ENCODE measurements at places on chromosomes 2 and 18. TPM values are rescaled to one million over a fixed set of nuclear protein-coding genes. Genes with fewer than 3 reads are reported as not detected.

STEAP3 gene
- polyA plus RNA-seq, result 1.4 TPM

ANO7 gene
- polyA plus RNA-seq, result 31.7 TPM

CLK1 gene
- polyA plus RNA-seq, result 227 TPM

NMUR1 gene
- 1.8 TPM for polyA plus RNA-seq

BOLL gene
- polyA plus RNA-seq, result 0.09 TPM

SLC38A11 gene
- 15.4 TPM for polyA plus RNA-seq

TUBA4B gene
- polyA plus RNA-seq, result not detected

DNA sequence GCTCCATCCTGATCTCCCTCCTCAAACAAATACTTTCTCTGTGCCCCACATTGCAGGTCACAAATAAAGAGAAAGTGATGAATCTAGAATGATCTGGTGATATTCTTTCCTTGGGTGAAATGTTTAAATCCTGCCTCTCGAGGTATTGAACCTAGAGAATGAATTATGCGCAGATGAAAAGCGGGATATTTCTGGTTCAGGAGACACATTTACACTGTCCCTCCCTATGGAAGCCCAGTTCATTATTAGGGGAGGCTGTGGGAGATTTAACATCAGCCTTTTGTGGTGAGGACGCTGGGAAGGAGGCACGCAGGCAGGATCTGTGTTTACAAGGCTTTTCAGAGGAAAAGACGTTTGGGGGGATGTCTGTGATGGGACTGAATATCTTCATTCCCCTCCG lies 20.6 kb downstream of the MAPRE2 start:
- no peak overlapping the region for H3K27ac ChIP-seq
- no peaks in the 10 kb centered on the region for H3K27me3 ChIP-seq
- DNase-seq, result no peak
- H3K4me1 ChIP-seq, result no peaks in the 10 kb centered on the region

DNA sequence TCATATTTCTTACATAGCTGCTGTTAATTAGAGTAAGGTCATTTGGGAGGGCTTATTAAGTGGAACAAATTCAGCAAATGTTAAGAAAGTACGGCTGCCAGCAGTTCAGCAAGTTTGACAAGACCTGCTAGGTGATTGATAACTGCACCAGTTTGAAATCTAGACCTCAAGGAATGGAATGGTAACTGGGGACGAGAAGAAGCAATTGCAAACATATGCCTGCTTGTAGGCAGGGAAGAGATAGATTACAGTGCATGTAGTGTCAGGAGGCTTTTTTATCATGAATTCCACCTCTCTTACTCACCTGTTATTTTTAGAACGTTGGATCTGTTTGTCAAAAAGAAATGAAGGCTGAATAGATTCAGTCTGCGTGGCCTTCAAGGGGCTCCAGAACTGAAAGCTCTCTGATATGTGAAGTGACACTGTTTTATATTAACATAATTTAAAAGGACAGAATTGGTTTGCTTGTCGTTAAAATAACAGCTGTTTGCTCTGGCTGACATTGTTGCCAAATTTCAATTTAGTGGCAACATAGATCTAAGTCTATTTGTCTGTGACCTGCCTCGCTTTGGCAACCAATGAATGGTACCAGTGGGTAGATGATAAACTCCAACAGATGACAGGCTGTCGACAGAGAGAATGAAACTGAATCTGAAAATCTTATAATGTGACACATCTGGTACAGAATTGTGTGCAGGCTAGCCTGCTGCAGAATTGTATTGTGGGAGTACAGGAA lies 199.3 kb downstream of the ZNF407 start:
- H3K36me3 ChIP-seq, result no peaks in the 10 kb centered on the region
- H3K27me3 ChIP-seq, result no peaks in the 10 kb centered on the region
- no peaks in the 10 kb centered on the region for H3K4me1 ChIP-seq
- DNase-seq, result no peak

DNA sequence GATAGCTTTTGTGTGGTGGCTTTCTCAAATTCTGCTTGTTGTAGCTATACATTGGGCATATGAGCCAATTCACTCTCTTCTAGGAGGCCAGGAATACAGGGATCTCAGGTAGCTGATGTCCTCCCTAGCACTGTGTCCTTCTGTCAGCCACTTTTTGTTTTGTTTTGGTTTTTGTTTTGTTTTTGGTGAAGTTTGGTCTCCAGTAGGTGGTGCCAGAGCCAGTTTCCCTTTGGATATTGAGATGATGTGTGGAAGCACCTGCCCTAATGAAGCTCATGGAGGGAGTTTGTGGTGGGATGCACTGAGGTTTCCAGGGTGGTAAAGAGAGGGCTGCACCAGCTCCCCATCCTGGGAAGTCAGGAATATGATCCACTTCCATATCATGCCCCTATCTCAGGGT lies 100.5 kb upstream of the VWC2L start:
- no peaks in the 10 kb centered on the region for H3K27me3 ChIP-seq
- no peak for DNase-seq
- no peaks in the 10 kb centered on the region for H3K4me1 ChIP-seq
- no peak overlapping the region for H3K4me3 ChIP-seq

- peaks cover under 1% of the 10 kb centered on the region for H3K36me3 ChIP-seq
- no peaks in the 10 kb centered on the region for H3K4me1 ChIP-seq
- H3K27me3 ChIP-seq, result no peaks in the 10 kb centered on the region
- no peak for DNase-seq
These were observed 46.7 kb downstream of the PXDN start for GRCh38 chr2:1697601-1698000.

DNA sequence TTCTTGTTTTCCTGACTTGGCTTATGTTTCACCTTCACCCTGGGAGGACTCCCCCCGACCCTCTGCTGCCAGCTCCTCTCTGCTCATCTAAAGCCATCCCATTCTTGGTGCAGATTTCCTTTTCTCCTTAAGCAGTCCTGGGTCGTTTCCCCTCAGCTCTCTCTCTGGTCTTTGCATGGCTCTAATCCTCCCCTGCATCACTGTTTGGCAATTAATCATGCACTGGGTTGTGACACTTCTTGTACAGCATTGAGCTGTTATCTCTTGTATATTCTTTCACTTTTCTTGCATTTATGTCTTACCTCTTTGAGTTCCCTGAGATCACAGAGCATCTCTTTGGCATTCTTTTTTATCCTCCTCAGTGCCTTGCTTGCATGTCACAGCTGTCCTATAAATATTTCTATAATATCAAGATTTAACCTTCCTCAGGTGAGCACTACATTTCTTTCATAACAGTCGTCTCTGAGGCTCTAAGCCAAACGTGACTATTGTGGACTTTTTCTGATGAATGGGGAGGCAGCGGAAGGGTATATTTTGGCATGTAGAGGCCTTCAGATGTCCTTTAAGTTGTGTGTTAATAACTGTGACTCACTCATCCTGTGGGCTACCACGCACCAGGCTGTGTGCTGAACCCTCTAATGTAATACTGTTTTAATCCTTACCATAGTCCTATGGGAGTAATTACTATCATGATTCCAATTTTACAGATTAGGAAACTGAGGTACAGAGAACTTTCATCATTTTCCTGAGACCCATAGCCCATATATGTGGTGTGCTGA lies 507.5 kb downstream of the SLC4A3 start:
- H3K4me3 ChIP-seq, result no peak overlapping the region
- H3K27me3 ChIP-seq, result no peaks in the 10 kb centered on the region
- no peak overlapping the region for H3K27ac ChIP-seq
- H3K36me3 ChIP-seq, result no peaks in the 10 kb centered on the region
- no peak for DNase-seq

- H3K4me1 ChIP-seq, result no peaks in the 10 kb centered on the region
- no peak for DNase-seq
- H3K27ac ChIP-seq, result no peak overlapping the region
These were observed 110.5 kb downstream of the ACKR3 start for GRCh38 chr2:236679884-236680860.

GRCh38 chr2:69196327-69197117 lies 183.5 kb downstream of the ANTXR1 start:
- H3K27ac ChIP-seq, result no peak overlapping the region
- H3K36me3 ChIP-seq, result peaks cover 7% of the 10 kb centered on the region
- DNase-seq, result no peak
- no peak overlapping the region for H3K4me3 ChIP-seq

DNA sequence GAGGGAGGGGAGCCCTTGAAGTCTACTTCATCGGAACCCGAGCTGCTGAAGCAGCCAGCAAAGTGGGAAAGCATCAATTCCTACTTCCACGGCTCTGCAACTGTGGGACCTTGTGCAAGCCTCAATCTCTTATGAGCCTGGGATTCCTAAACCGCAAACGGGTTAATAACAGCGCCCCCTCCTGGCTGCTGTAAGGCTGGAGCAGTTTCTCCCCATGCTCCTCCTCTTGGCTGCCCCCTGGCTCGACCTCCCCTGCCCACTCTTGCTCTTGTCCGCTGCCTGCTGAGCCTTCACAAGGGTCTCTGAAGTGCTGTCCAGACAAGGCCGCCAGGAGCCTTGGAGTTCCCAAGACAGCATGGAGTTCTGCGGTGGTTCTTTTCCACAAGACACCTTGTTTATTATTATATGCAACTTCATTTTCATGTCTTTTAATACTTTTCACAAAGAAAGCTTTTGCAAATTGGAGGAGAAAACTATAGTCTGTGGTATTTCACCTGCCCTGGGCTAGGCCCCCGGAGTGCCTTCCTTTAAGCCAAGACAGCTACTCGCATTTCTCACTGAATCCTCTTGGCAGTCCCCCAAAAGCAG lies 157.2 kb downstream of the DDX1 start:
- no peak overlapping the region for H3K4me3 ChIP-seq
- H3K4me1 ChIP-seq, result no peaks in the 10 kb centered on the region
- H3K36me3 ChIP-seq, result no peaks in the 10 kb centered on the region

DNA sequence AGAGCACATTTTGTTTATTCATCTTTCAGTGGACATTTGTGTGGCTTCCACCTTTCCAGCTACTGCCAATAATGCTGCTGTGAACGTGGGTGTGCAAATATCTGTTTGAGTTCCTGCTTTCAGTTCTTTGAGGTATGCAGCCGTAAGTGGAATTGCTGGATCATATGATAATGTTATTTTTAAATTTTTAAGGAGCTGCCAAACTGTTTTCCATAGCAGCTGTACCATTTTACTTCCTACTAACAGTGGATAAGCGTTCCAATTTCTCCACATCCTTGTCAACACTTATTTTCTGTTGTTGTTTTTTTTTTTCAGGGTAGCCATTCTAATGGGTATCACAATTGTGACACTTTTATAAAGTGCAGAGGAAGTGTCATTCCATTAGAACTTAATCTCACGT lies 162.5 kb downstream of the NCK2 start:
- no peaks in the 10 kb centered on the region for H3K4me1 ChIP-seq
- DNase-seq, result no peak
- H3K27me3 ChIP-seq, result no peaks in the 10 kb centered on the region
- H3K36me3 ChIP-seq, result no peaks in the 10 kb centered on the region

GRCh38 chr2:238716585-238716984 lies 131.3 kb upstream of the TWIST2 start:
- no peak for DNase-seq
- no peak overlapping the region for H3K27ac ChIP-seq
- H3K4me3 ChIP-seq, result no peak overlapping the region
- peaks cover 3% of the 10 kb centered on the region for H3K27me3 ChIP-seq
- H3K4me1 ChIP-seq, result no peaks in the 10 kb centered on the region

Data from large intestine (tissue), 12 donors.